ENCODE measurements at places on chromosomes 5 and 9.

DNA sequence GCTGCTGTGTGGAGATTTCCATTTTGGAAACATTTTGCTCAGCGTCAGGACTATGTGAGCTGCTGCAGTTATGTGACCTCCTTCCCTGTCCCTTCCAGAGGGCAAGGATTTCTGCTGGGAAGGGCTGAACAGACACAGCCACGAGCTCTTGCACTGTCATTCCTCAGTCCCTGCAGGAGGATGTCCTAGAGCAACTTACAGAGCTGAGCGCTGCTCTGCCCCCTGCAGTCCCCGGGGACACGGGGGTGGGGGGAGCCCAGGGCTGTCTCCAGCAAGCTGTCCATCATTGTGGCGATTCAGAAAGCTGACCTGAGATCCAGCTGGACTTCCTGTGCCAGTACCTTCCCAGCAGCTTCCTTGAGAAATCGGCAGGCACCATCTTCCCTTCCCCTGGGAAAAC is 28.0 kb upstream of the MAP1B start:
- no peak for DNase-seq

- DNase-seq: peak; percentile 47
Measured at GRCh38 chr9:124320062-124320973, 62.6 kb downstream of the NEK6 start.

- DNase-seq: no peak
Measured at GRCh38 chr5:139696167-139696893, 48.2 kb downstream of the CXXC5 start.

DNA sequence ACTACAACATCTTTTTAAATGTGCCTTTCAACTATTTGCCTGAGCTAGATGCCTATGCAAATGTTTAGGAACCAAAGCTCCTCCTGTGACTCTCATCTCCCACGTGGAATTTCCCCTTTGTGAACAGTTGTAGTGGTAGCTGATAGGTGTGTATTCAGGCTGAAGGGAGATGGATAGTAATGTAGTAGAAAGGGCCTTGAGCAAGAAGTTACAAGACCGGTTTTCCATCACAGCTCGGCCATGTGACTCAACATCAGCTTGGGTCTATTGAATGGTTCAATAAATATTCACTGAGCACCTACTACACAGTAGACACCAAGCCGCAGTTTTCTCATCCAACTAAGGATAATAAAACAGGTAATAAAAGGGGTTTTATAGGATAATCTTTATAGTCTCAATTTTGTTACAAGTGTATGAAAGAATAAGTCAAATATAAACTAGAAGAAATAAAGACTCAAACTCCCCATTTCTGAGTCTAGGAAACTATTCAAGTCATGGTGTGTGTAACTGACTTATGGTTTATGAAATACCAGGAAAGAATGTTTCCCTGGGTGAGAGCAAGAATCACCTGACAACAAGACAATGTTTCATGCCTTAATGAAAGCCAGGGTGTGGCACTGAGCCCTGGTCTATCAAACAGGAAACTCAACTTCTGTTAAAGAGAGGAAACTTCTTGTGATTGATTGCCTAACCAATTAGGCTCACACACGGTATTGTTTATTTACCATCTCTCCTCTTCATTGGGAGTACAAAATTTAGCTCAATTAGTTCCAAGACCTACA is 187.1 kb upstream of the SPEF2 start:
- DNase-seq: no peak

DNA sequence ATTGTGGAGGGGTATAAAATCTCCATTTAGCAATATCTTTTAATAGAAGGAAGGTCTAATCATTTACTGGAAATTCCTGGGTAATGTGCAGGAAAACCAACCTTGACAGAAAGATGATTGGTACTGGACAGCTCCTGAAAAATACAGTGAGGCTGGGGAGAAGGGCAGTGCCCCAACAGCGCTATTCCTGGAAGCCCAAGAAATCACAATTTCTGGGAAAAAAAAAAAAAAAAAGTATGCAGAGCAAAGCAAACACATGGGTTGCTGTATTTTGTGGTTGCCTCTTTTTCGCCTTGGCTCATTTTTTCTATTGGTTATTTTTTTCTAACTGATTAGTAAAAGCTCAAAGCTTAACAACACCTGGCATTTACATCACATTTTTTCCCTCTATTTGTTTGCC is 249.7 kb downstream of the ENC1 start:
- no peak for DNase-seq
